HT1080 (cell line): ENCODE measurements at places on chromosomes 16 and 17.
A peak's percentile ranks its signal among the peaks of the same experiment; 100 is the strongest.

DNA sequence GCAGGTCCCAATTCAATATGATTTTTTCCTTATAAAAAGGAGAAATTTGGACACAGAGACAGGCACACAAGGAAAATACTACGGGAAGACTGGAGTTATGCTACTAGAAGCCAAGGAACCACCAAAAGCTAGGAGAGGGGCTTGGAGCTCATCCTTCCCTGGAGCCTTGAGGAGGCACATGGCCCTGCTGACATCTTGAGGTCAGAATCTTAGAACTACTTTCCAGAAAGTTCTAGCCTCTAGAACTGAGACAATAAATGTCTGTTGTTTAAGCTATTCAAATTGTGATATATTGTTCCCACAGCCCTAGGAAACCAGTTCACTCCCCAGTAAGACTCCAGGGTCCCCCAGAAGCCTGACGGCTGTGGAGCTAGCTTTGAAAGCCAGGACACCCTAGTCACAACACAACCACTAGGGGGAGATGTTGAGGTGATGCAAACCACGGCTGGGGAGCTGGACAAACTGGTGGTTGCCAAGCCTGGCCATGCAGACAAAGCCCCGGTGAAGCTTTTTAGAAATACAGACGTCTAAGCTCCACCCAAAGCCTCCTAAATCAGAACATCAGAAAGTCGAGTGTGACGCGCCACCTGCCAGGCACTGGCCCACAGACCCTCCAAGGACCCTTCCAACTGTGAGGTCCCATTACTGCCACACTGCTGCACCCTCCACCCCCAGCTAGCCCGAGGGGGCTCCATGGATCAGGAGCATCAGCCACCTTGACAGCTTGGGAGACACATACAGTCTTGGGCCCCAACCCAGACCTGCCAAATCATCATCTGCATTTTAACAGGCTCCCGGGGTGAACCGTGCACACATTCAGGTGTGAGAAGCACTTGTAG lies 106.4 kb downstream of the SLC39A11 start:
- peak; percentile 45 for DNase-seq

DNA sequence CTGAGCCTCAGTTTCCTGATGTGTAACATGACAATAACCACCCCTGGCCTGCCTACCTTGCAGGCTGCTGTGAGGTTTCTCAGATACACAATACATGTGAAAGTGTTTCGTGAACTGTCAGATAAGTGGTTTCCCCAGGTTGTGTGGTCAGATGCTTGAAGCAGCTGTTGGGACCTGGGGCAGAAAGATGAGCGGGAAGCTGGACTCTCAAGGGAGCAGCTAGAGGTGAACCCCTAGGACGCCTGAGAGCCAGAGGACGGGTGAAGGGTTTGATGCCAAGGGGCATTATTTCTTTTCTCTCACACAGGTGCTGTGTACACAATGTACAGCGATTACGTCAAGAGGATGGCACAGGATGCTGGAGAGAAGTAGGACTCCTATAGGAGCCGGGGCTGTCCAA lies 2.3 kb downstream of the HIGD1B start:
- DNase-seq: no peak

DNA sequence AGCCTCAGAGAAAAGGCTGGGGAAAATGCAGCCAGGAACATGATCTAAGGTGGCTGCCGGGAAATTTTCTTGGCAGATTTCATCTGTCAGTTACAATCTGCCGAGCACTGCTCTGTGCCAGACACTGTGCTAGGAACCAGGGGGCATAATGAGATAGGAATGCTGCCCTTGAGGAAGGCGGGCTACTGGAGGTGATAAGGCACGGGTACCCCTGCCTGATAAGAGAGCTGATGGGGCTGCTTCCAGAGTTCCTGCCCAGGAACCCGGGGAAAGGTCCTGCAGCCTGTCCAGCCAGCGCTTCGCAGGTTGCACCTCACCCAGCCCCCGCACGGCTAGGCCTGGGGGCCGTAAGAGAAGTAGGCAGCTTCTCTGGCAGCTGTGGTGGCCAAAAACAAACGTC lies 3.1 kb downstream of the SCNN1G start:
- no peak for DNase-seq

- no peak for DNase-seq
Measured at GRCh38 chr17:36657763-36658490, 56.5 kb downstream of the MRM1 start.

DNA sequence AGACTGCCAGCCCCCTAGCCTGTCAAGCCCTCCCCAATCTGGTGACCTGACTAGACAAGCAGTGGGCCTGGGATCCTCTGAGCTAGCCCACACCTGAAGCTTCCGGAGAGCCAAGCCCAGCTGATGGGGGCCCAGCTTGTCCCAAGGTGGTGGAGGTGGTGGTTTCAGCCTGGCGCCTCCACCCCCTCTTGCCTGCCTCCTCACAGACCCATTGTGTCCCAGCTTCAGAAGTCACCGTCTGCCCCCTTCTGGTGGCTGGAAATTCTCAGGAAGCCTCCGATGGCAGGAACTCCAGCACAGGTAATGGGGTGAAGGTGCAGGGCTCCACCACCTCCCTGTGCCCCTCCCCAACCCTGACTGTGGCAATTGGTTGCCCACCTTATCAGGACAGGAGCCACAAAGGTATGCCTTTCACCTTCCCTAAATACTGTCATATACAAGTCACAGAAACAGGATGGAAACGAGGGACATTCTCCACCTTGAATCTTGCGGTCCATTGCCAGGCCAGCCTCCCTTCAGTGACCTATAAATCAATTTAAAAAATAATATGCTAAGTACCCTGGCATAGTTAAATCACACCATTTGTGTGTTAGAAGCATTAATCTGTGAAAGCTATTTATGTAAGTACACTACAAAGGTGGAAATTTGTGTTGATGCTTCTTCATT lies 66.0 kb upstream of the ZNF423 start:
- peak; percentile 24 for DNase-seq

DNA sequence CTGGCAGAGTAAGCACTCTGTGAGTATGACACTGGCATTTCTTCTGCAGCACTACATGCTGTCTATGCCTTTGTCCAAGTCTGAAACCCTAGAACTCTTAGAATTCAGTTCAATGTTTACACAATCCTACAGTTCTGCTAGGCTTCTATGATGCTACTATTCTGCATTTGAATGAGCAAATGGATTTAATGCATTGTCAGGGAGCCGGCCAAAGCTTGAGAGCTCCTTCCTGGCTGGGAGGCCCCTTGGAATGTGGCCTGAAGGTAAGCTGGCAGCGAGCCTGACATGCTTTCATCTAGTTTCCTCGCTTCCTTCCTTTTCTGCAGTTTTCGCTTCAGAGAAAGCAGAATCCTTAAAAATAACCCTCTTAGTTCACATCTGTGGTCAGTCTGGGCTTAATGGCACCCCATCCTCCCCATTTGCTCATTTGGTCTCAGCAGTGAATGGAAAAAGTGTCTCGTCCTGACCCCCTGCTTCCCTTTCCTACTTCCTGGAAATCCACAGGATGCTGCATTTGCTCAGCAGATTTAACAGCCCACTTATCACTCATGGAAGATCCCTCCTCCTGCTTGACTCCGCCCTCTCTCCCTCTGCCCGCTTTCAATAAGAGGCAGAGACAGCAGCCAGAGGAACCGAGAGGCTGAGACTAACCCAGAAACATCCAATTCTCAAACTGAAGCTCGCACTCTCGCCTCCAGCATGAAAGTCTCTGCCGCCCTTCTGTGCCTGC lies at the start of gene CCL2:
TSS of gene CCL2 (plus strand) at position 635 of the 730 bp plus-strand sequence. CDS start at position 700, 65 bp downstream.
- peak; percentile 18 for DNase-seq
